Right atrium auricular region (tissue), 2 donors: ENCODE measurements at places on chromosomes 16 and 17. TPM values are rescaled to one million over a fixed set of nuclear protein-coding genes. Genes with fewer than 3 reads are reported as not detected.

AOC3 gene
- 10.3 TPM for total RNA-seq

GRCh38 chr17:56011406-56012131 lies 141.7 kb upstream of the ANKFN1 start:
- DNase-seq: no peak

DNA sequence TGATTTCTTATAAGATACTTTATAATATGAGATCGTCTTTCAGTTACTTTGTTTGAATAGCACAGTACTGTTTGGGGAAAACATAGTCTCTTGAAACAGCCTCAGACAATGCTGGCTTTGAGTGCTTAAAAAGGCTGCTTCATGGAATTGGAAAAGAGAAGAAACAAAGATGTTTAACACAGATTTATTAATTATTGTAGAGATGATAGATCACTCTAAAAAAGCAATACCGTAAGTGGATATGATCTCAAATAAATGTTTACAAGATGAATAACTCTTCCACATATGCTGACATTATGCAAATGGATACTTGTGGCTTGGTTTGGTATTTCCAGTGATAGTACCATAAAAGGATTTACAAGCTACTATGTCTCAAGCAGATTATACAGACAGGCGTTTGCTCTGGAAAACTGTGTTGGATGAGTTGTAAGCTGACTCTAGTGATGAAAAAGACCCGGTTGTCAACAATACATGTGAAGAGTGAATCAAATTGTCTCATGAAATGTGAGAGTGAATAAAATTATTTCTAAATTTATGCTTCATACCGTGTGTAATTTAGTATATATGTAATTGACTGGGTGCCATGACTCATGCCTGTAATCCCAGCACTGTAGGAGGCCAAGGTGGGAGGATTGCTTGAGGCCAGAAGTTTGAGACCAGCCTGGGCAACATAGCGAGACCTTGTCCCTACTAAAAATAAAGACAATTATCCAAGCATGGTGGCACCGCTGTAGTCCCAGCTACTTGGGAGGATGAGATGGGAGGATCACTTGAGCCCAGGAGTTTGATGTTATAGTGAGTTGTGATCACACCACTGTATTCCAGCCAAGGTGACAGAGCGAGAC lies 105.4 kb downstream of the FTO start:
- no peak for DNase-seq

DNA sequence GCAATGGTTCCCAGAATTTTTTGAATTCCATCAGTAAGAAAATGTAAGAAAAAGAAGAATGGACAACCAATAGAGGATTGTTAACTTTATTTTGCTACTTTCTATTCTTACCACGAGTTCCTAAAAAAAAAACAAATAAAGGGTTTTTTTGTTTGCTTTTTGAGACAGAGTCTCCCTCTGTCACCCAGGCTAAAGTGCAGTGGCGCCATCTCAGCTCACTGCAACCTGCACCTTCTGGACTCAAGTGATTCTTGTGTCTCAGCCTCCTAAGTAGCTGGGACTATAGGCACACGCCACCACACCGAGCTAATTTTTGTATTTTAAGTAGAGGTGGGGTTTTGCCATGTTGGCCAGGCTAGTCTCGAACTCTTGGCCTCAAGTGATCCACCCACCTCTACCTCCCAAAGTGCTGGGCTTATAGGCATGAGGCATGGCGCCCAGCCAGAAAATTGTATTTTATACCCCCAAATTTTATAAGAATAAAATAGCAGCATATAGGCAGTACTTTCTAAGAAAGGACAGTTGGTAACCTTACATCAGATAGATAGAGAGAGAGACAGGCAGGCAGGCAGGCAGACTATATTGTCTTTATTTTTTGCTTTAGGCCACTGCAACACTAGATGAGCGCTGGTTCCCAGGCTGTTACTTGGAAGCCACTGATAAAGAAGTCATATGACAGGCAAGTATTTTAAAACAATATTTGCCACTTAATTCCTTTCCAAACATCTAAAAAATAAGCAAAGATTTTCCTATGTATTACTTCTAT lies 127.5 kb downstream of the VPS53 start:
- no peak for DNase-seq

DNA sequence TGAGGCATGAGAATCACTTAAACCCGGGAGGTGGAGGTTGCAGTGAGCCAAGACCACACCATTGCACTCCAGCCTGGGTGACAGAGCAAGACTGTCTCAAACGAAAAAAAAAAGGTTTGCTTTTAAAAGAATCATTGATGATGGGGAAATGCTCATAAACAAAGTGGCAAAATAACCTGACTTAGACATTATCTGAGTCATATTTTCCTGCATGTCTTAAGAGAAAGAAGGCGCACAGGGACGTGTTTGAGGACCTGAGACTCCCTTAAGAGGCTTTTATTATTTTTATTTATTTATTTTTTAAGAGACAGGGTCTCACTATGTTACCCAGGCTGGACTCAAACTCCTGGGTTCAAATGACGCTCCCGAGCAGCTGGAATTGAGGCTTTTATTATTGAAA lies 5.7 kb upstream of the PRPSAP1 start:
- no peak for DNase-seq

C1QL1 gene
- 3.6 TPM for total RNA-seq

GRCh38 chr17:73733517-73733916 lies 89.3 kb upstream of the SDK2 start:
- no peak for DNase-seq

DNA sequence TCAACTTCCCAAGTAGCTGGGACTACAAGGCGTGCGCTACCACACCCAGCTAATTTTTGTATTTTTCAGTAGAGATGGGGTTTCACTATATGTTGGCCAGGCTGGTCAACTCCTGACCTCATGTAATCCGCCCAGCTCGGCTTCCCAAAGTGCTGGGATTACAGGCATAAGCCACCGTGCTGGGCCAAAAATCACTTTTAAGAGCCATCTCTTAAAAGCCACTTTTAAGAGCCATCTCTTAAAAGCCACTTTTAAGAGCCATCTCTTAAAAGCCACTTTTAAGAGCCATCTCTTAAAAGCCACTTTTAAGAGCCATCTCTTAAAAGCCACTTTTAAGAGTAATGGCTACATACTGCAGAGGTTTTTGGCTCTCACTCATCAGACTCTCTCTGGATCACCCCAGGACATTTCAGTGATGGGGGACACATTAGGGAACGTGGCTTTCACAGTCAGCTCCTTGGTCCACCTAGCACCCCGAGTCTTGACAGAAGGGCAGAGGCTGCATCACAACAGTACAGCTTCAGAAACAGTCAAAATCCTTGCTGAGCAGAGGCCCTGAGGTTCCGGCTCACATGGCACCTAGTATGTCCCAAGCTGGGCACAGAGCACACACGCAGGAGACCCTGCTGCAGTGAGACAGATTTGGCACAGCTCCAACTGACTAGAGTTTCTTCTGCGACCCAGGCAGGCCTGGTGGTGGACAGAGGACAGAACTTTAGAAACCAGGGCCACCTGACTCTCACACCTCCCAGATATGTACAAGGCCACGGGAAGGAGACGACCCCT lies 23.6 kb downstream of the RANBP10 start:
- DNase-seq: no peak

DNA sequence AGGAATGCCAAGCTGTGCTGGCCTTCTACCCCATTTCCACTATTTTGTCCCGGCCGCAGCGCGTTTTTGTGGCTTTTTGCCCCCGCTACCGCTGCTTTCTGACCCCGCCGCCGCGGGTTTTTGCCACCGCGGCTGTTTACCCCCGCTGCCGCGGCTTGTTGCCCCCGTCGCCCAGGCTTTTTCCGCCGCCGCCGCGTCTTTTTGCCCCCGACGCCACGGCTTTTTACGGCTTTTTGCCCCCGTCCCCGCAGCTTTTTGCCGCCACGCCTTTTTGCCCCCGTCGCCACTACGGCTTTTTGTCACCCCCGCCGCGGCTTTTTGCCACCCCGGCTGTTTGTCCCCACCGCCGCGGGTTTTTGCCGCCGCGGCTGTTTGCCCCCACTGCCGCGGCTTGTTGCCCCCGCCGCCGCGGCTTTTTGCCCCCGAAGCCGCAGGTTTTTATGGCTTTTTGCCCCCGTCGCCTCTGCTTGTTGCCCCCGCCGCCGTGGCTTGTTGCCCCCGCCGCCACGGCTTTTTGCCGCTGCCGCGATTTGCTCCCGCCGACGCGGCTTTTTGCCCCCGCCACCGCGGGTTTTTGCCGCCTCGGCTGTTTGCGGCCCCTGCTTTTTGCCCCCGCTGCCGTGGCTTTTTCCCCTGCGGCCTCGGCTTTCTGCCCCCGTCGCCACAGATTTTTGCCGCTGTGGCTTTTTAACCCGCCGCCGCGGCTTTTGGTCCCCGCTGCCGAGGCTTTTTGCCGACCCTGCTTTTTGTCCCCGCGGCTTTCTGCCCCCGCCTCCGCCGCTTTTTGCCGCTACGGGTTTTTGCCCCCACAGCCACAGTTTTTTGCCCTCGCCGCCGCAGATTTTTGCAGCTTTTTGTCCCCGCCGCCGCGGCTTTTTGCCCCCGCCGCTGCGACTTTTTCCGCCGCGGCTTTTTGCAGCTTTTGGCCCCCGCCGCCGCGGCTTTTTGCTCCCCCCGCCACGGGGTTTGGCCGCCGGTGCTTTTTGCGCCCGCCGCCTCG lies 520.4 kb upstream of the WSB1 start:
- DNase-seq: no peak

DNA sequence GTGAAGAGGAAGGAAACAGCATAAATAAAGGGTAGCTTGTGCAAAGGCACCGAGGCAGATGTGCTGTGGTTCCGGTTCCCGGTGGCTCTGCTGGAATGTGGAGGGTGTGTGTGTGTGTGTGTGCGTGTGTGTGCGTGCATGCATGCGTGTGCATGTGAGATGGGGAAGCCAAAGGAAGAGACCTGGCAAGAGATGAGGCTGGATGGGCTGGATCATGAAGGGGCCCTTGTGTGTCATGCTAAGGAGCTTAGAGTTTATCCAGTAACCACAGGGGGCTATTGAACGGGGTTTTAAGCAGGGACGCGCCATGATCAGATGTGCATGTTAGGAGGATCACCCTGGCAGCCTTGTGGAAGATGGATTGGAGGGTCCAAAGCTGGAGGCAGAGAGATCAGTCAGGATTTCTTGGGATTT lies 8.3 kb downstream of the WSCD1 start:
- no peak for DNase-seq

KRT12 gene
- total RNA-seq: not detected

DNA sequence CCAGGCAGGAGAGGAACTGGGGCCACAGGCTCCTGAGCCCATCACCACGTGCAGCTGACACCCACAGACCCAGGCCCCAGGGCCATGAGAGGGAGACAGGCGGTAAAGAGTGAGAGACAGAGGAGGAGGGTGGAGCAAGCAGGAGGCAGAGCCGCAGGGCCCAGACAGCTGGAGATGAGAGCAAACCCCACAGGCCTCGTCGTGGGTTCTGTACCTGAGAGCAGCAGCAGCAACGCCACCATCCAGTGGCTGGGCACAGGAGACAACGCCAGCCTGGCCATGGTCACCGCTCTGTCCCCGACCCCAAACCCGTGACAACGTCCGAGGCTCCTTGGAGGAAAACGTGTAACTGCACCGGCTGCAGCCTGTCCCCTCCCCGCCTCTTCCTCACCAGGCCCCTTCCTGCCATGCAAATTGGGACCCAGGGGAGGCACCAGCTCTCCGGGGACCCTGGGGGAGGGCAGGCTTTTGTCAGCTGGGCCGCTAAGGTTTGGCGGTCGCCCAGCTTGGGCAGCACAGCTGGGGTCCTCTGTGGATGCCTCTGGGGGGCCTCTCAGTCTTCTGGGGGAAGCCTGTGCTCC lies at the start of gene CD79B:
Gene CD79B (minus strand): TSS at position 351 of the 581 bp plus-strand sequence. CDS start 70 bp downstream, at position 281.
- no peak for DNase-seq

MYO15A gene
- not detected for total RNA-seq

DNA sequence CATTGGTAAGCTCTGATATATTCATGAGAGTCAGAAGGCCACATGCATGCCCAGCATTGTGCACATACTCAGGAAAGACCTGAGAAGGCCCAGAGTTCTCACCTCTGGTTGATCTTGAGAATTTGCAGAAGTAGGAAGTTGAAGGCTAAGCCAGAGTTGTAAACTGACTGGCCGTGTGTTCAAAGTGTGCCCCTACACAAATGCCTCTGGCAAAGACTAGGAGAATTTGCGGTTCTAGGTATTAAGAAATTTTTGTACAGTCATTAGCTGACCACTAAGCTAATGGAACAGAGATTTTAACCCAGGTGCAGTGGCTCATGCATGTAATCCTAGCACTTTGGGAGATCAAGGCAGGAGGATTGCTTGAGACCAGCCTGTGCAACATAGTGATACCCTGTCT lies 25.0 kb downstream of the FBXL20 start:
- no peak for DNase-seq
